ENCODE measurements at places on chromosomes 13 and 19. TPM values are rescaled to one million over a fixed set of nuclear protein-coding genes. Genes with fewer than 3 reads are reported as not detected.

DNA sequence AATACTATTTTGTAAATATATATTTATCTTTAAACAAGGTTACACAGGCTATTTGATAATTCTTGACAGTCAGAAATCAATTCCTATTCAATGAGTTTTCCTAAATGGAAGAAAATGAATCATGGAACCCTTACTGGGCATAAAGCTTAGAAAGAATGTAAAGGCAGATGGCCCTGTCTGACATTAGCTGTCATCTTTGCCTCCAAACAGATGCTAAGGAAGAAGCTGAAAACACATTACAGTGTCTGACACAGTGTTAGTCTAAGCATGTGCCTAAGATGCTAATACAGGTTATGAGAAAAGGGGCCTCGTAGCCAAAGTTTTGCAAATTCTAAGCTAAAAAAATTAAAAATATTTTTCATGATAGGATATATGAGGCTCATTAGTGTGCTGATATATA lies 112.8 kb downstream of the ITGBL1 start:
- no peak for DNase-seq

DNA sequence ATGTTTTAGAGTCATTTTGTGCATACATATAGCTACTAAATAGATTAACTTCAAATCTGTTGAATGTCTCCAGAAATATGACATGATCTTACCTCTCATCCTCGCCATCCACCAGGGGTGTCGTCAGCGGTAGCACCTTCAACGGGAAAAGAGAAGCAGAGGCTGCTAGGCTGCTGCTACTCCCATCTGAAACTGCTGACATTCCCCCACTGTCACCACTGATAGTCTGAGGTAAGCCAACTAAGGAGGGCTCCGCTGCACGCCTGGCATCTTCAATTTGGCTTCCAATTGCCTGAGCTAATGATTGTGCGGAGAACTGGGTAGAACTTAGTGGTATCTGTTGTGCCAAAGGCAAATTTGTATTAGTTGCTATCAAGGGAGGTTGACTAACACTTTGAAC lies 3.1 kb downstream of the TSC22D1 start:
- no peak for DNase-seq

- DNase-seq = peak; percentile 71
These were observed 1.5 kb upstream of the RAB3A start for GRCh38 chr19:18205200-18205892.

DNA sequence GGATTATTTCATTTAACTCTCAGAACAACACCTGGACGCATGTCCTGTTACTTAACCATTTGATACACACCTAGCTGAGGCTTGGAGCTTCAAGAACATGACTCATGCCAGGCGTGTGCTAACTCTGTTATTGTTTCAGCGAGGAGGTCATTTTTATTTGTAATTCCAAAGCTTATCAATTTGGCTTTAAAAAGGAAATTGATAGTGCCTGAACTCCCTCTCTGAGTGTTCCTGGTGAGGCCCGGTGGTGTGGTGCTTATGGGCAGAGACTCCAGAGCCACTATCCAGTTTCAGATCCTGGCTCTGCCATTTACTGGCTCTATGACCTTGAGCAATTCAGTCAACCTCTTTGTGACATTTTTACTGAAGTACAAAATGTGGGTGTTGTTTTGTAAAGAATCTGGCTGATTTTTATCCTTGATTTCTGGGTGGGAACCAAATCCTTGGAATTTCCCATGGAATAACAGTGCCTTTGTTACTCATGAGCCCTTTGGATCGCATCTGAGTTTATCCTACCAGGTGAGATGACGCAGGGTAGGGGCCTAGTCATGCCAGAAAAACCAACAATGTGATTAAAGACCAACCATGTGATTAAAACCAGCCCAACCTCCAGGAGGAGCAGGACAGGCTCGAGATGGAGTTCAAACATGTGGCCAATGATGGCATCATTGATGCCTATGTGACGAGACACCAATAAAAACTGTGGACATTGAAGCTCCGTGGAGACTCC lies 198.8 kb downstream of the MYO16 start:
- no peak for DNase-seq

Gene B3GNT8
- total RNA-seq = 1.1 TPM

Gene KLF5
- 3.2 TPM for total RNA-seq

Gene ARHGAP33
- total RNA-seq = 86.0 TPM

All from activated T-cell treated with anti-CD3 and anti-CD28 coated beads, Interleukin-2, amount 50 U/mL, for 72 hours (primary cell).